Activated CD4-positive, alpha-beta T cell treated with anti-CD3 and anti-CD28 coated beads for 1 hour (primary cell): ENCODE measurements at places on chromosomes 5 and 9.

GRCh38 chr9:124853605-124854143, 414 bp downstream of the WDR38 start:
- no peak for DNase-seq

DNA sequence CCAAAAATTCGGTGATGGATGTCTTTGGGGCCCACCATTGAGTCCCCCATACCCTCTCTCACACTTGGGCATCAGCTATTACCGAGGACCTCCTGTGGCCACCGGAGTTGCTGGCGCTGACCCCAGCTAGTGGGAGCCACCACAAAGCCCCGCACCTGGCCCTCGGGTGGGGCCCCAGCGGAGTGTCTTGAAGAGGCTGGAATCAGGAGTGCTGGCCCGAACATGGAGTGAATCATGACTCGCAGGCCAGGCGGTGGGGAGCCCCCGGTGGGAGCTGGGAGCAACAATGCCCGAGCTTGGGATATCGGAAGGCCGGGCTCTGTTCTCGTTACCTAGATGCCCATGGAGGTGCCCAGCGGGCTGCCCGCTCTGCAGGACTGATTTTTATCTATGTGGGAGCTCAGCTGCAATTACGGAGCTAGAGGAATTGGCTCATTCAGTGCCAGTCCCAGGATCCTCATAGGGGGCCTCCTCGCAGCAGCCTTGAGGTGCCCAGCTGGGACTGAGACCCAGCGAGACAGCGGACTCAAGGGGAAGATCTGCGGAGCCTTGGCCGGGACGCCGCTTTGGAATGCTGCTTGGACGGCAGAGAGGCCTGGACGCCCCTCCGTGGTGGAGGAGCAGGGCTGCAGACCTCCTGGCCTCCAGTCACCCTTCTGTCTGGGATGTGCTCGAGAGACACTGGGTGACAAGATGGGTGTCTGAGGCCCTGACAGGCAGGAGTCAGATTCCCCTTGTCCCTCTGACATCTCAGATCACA, 70.8 kb downstream of the PSMB7 start:
- no peak for DNase-seq

DNA sequence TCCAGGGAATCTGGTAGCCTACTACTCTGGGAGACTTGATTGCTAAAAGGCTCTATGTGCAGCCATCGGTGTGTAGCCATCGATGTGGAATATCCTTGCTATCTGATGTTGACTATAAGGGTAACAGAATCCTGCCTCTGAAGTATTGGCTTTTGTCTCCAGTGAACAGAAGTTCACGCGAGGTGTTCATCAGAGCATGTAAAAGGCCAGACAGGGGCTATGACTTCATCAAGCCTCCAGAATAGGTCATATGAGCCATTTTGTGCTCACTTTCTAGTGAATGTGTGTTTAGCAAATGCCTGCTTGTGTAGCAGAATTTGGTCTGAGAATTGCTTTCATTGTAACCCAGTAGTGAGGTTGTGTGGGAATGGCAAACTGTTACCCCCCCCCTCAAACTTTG, 66.8 kb upstream of the RAD23B start:
- DNase-seq, result no peak

DNA sequence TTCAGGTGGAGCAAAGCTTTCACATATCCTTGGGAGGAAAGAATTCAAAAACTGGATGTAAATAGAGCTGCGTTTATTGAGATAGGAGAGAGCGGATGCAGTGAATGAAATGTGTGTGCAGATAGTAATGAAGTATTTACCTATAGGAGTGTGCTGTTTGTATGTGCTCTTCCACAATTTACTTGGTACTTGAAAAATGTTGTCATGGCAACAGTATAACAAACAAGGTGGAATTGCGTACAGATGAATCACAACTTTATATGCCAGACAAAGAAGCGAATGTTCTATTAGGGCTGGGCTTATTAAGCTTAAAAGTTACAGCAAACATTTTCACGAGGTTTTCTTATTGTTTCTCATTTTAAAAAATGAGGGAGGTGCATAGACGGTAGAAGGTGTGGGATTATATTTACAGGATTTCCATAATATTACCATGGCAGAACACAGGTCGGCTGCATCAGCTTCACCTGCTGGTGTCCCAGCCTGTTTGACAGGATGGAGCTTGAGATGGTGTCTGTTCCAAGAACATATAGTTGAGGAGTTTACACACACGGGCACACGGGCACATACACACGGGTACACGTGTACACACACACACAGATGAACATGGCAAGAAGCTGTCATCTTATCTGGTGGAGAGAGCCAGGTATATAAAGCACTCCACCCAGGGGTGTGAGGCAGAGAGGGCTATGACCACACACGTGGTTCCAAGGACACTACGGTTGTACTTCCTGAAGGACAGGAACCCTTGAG, 155.7 kb downstream of the RMI1 start:
- no peak for DNase-seq

GRCh38 chr9:131419026-131419614, 25.2 kb downstream of the PRRC2B start:
- no peak for DNase-seq

DNA sequence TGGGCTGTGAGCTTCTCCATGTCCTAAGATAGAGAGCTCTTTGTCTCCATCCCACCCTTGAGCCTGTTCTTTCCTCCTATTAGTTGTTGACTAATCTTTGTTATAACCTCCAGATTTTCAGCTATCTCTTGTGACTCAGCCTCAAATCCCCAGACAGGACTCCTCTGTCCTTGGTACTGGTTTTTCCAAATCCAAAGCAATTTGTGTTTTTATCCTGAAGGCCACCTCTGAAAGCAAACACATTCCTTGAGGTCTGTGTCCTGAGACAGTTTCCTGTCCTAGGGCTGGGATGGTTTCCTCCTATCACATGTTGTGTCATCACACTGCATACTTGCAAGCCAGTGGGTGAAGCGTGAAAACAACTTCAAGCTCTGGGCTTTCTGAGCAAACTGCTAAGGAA, 8.5 kb downstream of the TNC start:
- DNase-seq, result no peak

DNA sequence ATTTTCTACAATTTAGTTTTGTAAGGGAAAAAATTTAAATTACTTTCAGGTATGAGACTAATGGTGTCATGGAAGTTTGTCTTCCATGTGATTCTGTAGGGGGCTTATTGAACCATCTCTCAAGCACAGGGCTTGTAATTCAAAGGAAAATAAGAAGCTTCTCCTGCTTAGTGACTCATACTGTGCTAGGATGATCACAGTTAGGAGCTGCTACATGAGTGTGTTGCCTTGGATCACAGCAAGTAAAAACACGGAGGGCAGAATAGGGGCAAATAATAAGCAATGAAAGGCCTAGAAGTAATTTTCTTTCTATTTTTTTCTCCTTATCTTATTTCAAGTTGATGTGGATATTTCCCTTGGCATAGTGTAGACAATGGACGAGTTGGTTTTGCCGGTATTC, 28.9 kb downstream of the TMEM167A start:
- DNase-seq, result no peak

DNA sequence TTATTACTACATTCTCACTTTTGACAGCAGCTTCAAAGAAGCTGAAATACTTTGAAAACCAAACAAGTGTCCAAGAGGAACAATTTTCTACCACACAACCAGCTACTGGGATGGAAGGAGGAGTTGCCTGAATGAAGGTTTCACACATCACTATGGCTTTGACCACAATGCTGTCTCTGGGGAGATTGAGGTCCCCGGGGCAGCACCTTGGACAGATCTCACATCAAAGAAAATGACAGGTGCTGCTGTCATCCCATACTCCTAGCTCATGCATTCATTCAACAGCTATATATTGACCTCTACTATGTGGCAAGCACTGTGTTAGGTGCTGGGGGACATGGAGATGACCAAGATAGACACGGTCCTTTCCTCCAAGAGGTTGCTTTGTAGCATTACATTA, 233.2 kb upstream of the RASEF start:
- no peak for DNase-seq

- DNase-seq, result no peak
These were observed 277.6 kb upstream of the EFNA5 start for GRCh38 chr5:107948377-107948776.

DNA sequence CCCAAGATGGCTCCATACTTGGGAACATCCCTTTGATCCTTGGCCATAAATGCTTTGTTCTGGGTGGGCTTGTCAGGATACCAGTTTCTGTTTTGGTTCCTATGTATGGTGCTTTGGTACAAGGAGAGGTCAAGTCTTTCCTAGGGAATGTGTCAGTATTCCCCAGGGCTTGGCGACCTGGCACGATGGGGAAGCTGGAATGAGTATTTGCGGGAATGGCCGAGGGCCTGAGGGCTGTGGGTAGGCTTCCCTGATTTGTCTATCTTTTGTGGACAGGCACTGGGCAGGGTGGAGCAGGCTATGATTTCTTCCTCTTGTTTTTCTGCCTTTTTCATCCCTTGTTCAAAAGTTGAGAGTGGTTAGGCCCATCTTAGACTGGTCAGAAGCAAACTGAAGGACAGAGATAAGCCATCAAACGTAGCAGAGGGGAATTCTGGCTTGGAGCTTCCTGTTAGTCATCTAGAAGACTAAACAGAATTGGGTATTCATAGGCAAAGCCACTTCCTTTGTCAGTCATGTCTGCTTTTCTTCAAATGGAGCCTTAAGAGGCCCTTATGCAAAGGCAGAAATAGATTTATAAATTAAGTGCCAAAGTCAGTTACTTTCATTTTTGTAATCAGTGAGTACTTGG, 13.7 kb downstream of the DOCK2 start:
- DNase-seq, result no peak

GRCh38 chr5:180620014-180620413, 28.7 kb upstream of the SCGB3A1 start:
- no peak for DNase-seq

- no peak for DNase-seq
These were observed 95.0 kb upstream of the EPB41L4A start for GRCh38 chr5:112514111-112514510.

DNA sequence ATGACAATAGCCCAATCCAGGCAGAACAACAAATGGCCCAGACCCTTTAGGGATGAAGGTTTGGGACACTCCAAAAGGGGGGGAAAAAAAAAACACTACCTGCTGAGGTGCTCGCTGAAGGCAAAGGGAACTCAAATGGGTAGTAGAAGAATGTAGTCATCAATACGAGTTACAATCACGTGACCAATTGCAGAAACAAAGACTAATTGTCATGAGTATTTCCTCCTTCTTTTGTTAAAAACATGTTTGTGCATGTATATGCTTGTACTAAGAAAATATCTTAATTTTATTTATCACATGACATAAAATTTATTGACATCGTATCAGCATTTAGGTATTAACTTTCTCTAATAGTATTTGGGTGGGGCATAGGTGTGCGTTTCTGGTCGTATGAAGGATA, 743.5 kb downstream of the DNAH5 start:
- DNase-seq, result no peak

GRCh38 chr5:395921-396530, 47.0 kb upstream of the EXOC3 start:
- DNase-seq, result no peak

- DNase-seq, result no peak
These were observed 18.8 kb upstream of the CER1 start for GRCh38 chr9:14741369-14741768.

DNA sequence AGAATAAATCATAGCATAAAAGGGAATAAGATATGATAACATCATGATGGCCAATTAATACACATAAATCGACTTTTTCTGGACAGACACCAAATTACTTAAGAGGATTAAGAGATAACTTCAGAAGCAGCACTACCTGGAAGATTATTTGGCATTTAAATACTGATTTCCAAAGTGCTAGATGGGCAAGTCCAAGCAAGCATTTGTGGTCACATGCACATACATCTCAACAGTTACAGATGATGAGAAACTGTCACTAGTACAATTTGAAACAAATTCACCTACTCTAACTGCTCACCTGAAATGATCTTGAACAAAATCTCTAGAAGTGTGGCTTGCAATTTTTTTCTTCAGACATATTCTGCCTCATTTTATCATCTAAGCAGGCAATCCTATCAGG, 26.8 kb upstream of the RASGEF1C start:
- no peak for DNase-seq

DNA sequence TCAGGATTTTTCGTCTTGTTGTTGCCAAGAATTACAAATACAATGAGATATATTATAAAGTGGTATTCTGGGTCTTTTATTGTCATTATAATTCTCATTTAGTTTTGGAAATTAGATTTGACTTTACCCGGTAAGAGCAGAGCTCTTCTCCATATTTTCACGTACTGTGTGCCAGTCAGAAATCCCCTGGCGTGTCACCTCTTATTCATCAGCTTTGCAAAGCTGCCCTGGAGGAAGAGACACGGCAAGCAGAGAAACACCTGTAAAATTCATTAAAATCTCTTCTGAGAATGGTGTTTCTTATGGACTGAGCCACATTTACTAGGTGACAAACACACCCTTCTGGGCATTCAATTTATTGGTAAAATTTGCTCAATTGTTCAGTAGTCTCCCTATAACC, 440.4 kb downstream of the HINT1 start:
- no peak for DNase-seq

DNA sequence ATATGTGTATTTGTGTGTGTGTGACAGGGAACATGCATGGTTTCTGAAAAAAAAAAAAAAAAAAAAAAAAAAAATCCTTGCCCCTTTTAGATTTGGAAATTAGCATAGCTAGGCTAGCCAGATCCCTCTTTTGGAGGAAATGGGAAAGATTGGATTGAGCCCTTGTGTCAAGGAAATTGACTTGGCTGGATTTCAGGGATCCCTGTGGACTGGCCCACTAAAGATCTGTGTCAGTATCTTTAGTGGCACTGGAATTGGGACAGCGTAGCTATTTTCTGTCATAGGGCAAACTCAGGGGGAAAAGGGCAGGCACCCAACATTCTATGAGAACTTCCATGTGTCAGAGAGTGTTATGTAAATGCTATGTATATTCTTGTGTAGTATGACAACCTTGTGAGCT, 35.4 kb downstream of the SH3GL2 start:
- no peak for DNase-seq

DNA sequence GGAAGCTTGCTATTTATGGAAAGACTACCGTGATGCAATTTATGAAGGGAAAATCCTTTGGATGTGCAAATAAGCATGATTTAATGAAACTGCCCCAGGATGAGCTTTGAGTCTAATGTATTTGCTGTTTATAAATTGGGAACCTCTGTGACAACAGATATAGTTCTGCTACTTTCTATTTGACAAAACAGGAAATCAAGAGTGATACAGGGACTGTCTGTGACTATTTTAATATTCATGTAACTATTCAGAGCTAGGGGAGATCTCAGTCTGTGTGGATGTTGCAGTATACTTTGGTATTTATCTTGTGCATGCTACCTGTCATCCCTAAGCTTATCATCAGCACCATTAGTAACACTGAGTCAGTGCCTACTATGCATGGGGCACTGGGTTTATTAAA, 132.1 kb downstream of the PDZD2 start:
- DNase-seq, result no peak
